SW480 (cell line): ENCODE measurements at places on chromosomes 6 and 20.

- no peak for DNase-seq
Observed at GRCh38 chr20:50276119-50277063, 85.8 kb downstream of the CEBPB start.

GRCh38 chr20:44584162-44584561, 1.8 kb downstream of the PKIG start:
- DNase-seq = no peak

GRCh38 chr6:38552121-38552520, 87.6 kb downstream of the BTBD9 start:
- DNase-seq = no peak

DNA sequence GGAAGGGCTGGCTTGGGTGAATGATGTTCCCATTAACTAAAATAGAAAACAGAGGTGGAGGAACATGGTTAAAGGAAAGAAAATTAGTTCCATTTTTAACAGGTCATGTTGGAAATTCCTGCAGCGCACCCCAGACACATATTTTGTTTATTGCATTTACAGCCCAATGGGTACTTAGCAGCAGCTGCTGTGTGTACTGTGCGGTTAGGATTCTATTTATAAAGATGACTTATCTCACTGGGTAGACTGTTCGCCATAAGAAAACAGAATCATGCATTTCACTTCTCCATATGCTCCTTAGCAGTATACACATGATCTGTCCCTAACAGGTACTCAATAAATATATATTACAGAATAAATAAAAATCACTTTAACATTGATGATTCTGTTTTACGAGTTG, 135.8 kb downstream of the SLC35F1 start:
- DNase-seq = no peak

DNA sequence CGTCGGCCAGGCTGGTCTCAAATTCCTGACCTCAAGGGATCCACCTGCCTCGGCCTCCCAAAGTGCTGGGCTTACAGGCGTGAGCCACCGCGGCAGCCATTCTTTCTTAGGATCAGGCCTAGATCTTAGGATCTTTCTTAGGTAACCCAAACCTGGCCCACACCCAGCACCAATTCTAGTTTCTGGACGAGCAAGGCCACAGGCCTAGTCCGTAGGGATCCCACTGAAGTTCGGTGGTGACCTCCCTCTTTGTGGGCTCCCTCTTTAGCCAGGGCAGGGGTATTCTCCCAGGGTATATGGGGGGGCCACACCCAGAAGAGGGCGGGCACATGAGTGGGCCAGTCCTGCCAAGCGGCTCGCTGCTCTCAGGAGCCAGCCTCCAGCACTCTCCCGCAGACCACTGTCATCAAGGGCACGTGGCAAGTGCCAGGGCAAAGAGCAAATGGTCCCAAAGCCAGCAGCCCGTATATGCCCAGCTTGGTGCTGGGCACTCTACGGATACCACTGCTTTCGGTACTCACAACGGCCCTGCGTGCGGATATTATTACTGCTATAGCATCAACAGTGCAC, 6.5 kb downstream of the PXDC1 start:
- DNase-seq = no peak

- DNase-seq = no peak
Observed at GRCh38 chr20:44549123-44549522, 27.3 kb upstream of the SERINC3 start.

DNA sequence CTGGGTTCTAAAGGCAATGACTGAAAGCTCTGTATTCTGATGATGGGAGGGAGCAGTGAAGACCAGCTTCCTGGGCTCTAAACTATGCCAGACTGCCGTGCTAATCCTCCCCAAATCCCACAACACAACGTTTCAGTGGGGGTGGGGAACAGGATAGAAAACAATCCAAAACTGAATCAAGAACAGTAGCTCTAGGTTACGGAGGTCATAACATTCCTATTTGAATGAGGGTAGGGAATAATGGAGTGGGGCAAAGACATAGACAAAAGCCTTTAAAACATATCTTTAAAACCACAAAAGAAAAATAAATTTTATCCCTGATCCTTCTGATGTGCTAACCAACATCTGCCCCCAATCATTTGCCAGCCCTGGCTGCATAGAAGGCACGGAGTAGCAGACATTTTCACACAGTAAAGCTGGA, 7.8 kb downstream of the USP49 start:
- no peak for DNase-seq

GRCh38 chr6:126831461-126831860, 287.0 kb upstream of the RSPO3 start:
- DNase-seq = no peak

- DNase-seq = no peak
Observed at GRCh38 chr6:33947047-33947446, 143.2 kb upstream of the MLN start.

DNA sequence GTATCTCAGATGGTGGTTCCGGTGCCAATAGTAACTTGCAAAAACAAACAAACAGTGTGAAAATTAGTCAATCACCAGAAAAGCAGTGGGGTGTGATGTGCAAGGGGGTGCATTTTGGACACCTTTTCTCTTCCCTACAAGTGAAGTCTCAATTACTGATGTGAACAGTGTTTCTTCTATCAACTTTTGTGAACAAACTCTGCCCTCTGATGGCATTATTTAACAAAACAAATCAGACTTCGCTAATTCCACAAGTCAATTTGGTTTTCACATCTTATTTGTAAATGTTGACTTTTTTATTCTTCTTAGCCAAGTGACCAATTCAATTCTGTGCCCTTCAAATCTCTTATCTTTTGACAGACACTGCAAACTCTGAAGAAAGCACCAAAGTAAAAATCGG, 212.2 kb downstream of the UST start:
- DNase-seq = no peak

GRCh38 chr6:19849755-19850154, 12.6 kb downstream of the ID4 start:
- DNase-seq = no peak

DNA sequence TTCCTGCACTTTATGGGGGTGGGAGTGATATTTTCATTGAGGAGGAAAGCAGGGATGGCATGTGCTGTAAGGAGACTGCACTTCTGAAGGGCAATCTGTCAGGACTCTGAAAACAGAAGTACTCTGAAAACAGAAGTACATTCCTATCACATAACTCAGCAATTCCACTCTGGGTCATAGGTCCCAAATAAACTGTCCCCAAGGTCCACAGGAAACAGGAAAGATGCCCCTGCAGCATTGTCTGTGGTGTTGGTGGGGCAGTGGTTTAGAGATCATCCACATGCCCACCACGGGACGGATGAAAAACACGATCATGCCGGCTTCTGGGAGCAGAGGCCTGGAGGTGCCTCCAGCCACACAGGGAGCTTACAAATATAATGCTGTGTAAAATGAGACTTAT, 150.3 kb downstream of the OTOR start:
- peak; percentile 37 for DNase-seq

GRCh38 chr6:170421921-170422320, 115.4 kb downstream of the FAM120B start:
- DNase-seq = no peak

DNA sequence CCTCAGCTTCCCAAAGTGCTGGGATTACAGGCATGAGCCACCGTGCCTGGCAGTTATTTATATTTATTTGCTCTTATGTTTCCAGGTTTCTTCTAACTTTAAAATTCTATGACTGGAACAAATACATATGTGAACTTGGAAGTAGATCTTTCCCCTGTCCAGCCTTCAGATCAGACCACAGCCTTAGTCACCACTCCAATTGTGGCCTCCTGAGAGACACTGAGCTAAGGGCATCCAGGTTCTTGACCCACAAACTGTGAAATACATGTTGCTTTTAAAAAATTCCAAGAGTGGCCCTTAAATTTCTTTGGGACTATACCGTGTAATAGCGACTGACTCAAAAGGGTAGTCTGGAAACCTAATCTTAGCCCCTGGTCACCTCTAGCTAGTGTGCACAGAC, 1.5 kb upstream of the ADGRG6 start:
- DNase-seq = no peak

DNA sequence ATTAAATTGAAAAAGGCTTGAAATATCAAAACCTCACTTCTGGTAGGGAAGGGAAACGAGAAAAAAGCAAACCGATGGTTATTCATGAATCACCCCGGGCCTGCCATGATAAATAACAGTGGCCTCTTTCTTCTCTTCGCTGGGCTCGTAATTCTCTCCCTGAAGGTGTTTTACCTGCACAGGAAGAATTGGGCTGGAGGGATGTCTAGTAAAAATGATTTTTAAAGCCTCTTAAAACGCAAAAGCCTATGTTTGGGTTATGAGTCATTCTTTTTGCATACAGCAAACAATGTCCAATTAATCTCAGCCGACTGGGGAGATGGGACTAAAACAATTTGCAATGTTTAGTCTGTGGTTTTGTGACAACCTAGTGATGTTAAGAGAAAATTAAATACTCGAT, 16.8 kb downstream of the LINC00237 start:
- DNase-seq = peak; percentile 88

GRCh38 chr6:15927531-15928225, 201.2 kb upstream of the MYLIP start:
- DNase-seq = no peak

DNA sequence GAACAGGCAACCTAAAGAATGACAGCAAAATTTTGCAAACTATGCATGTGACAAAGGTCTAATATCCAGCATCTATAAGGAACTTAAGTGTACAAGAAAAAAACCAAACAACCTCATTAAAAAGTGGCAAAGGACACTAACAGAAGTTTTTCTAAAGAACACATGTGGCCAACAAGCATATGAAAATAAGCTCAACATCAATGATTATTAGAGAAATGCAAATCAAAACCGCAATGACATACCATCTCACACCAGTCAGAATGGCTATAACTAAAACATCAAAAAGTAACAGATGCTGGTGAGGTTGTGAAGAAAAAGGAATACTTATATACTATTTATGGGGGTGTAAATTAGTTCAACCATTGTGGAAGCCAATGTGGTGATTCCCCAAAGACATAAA, 5.5 kb downstream of the RFPL4B start:
- no peak for DNase-seq

DNA sequence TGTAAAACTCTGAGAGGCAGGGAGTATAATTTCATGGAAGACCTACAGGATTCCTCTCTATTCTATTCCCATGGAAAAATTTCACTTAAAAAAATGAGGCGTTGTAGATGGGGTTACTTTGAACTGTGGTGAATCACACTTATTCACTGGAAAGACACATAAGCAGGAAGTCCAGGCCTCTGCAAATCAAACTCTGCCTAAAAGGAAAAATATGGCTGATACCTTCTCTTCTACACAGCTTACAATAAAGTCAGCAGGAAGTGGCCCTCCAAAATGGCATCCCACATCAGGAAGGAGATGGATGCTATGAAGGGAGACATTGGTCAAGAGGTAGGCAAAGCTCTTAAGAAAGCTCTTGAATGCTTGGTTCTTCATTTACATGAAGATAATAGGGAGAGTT, 115.9 kb downstream of the FYN start:
- DNase-seq = peak; percentile 24

DNA sequence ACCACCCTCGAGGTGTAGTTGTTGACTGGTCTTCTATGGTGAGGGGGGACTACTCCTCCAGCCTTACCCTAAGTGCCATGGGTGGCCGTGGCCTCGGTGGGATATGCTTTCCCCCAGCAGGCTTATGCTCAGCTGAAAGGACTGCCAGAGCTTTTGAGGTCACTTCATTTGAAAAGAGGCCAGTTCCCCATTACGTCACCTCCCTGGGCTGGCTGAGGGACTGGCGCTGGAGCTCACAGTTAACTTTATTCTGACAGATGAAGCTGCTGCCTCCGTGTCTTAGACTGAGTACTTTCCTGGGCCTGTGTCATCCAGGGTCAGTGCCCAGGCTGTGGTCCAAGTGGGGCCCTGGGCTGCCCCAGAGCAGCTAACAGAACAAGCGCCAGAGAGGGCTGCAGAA, 42.8 kb upstream of the PCMTD2 start:
- DNase-seq = no peak

- no peak for DNase-seq
Observed at GRCh38 chr20:8331740-8332412, 199.8 kb downstream of the PLCB1 start.

DNA sequence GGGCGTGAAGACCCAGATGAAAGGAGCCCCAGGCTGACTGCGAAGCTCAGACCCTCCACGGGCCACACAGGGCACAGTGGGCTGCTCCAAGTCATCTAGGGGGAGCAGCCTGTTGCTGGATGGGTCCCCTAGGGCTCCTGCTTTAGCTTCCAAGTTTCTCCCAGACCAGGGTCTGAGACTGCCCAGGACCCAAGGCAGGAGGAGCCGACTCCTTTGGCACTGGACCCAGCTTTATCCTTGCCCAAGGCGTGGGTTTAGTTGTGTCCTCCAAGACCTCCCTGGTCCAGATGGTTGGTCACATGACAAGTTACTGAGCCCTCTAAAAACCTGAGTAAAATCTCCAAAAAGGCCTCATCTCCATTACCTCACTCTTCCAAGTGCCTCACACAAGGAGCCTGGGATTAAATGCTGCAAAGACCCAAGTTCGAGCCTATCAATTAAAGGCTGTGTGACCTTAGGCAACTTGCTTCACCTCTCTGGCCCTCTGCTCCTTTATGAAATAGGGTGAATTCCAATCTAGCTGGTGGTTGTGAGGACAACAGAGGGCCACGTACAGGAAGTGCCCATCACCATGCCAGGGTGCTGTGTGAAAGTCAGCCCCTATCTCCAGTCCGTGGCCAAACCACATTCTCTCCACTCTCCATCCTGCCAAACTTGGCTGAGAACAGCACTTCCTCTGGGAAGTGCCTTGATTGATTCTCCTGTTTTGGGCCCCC, 2.5 kb downstream of the NECAB3 start:
- DNase-seq = no peak

DNA sequence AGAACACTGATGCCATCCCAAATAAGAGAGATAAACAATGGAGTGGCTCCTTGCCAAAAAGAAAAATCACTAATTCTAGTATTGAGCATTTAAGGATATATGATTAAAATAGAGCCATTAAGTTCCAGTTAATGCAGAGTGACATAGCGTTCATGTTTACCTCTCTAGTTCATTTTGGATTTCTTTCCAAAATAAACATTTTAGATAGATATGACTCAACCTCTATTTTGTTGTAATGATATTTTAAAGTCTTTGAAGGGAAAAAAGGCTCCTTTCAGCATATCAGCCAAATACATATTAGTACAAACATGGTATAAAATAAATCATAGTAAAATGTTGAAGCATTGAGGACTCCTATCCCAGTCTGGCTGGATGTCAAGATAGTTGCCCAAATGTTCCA, 33.4 kb downstream of the RWDD2A start:
- DNase-seq = no peak

GRCh38 chr20:43925801-43926200, 11.1 kb downstream of the TOX2 start:
- no peak for DNase-seq

- no peak for DNase-seq
Observed at GRCh38 chr20:44123251-44123650, 63.7 kb downstream of the JPH2 start.
